ENCODE measurements at places on chromosomes 7 and 10. TPM values are rescaled to one million over a fixed set of nuclear protein-coding genes. Genes with fewer than 3 reads are reported as not detected.

Gene CNTNAP2
- total RNA-seq = 1.3 TPM

Gene GJD4
- not detected for total RNA-seq

Gene ST8SIA6
- total RNA-seq = 0.16 TPM

Gene PVRIG
- not detected for total RNA-seq

Gene VAX1
- not detected for total RNA-seq

Gene CDHR1
- 0.13 TPM for total RNA-seq

Gene HOXA5
- 8.3 TPM for total RNA-seq

Gene HGF
- total RNA-seq = 0.82 TPM

Gene SHH
- under 0.01 TPM for total RNA-seq

Gene TRA2A
- total RNA-seq = 25.3 TPM

Gene SFTPA2
- not detected for total RNA-seq

Gene LRRN3
- under 0.01 TPM for total RNA-seq

Gene CYP3A7
- total RNA-seq = not detected

Gene ASL
- 60.0 TPM for total RNA-seq

Gene KMT2C
- total RNA-seq = 16.0 TPM

Gene GPR37
- total RNA-seq = 0.16 TPM

Gene WNT16
- not detected for total RNA-seq

Gene COL26A1
- total RNA-seq = not detected

Gene LRRD1
- total RNA-seq = under 0.01 TPM

Gene SLC26A3
- total RNA-seq = not detected

Gene NXPH1
- total RNA-seq = not detected

Gene TMEM254
- total RNA-seq = 6.2 TPM

Gene TRIM4
- total RNA-seq = 14.2 TPM

Gene ZNF37A
- 11.8 TPM for total RNA-seq

Gene CISD1
- 14.2 TPM for total RNA-seq

Data from bladder microvascular endothelial cell (primary cell).